ENCODE measurements at places on chromosomes 7 and 10.

- H3K27me3 ChIP-seq, result no peaks in the 10 kb centered on the region
- no peak overlapping the region for H3K27ac ChIP-seq
- DNase-seq, result no peak
- H3K4me1 ChIP-seq, result no peaks in the 10 kb centered on the region
- no peaks in the 10 kb centered on the region for H3K36me3 ChIP-seq
Measured at GRCh38 chr10:129307141-129307540, 159.9 kb upstream of the MGMT start.

GRCh38 chr7:108358553-108358952, 97.7 kb downstream of the NRCAM start:
- H3K4me1 ChIP-seq, result no peaks in the 10 kb centered on the region
- H3K27me3 ChIP-seq, result no peaks in the 10 kb centered on the region
- no peak for DNase-seq
- no peaks in the 10 kb centered on the region for H3K36me3 ChIP-seq
- no peak overlapping the region for H3K4me3 ChIP-seq
- no peak overlapping the region for H3K27ac ChIP-seq

- H3K27me3 ChIP-seq, result no peaks in the 10 kb centered on the region
- H3K4me1 ChIP-seq, result no peaks in the 10 kb centered on the region
- no peak for DNase-seq
- H3K27ac ChIP-seq, result no peak overlapping the region
- no peaks in the 10 kb centered on the region for H3K36me3 ChIP-seq
Measured at GRCh38 chr7:46352004-46352954, 431.2 kb upstream of the IGFBP3 start.

- peaks cover 15% of the 10 kb centered on the region for H3K4me1 ChIP-seq
- DNase-seq, result no peak
- H3K27ac ChIP-seq, result no peak overlapping the region
- H3K4me3 ChIP-seq, result no peak overlapping the region
- no peaks in the 10 kb centered on the region for H3K36me3 ChIP-seq
Measured at GRCh38 chr10:36171556-36171952, 529.5 kb upstream of the FZD8 start.

DNA sequence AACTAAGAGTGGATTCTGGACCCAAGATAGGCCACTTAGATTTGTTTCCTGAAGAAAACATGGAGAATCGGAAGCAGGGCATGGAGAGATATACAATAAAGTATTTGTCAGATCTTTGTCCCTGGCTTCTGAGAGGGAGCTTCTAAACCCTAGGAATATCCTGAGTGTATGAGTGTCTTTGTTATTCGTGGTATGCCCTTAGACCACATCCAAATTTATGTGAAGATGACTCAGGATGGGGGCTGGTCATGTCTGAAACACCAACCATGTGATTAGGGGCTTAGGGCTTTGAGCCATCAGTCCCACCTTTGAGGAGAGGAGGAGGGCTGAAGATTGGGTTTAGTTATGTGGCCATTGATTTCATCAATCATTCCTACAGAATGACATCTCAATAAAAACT, 69.7 kb upstream of the PLPP4 start:
- H3K4me3 ChIP-seq, result no peak overlapping the region
- H3K36me3 ChIP-seq, result no peaks in the 10 kb centered on the region
- H3K4me1 ChIP-seq, result no peaks in the 10 kb centered on the region
- no peak for DNase-seq
- no peaks in the 10 kb centered on the region for H3K27me3 ChIP-seq
- no peak overlapping the region for H3K27ac ChIP-seq

GRCh38 chr7:101630591-101630990, 1.5 kb upstream of the MYL10 start:
- no peaks in the 10 kb centered on the region for H3K36me3 ChIP-seq
- no peaks in the 10 kb centered on the region for H3K27me3 ChIP-seq
- no peak overlapping the region for H3K4me3 ChIP-seq
- DNase-seq, result no peak

- peak; percentile 77 for DNase-seq
- H3K27me3 ChIP-seq, result no peaks in the 10 kb centered on the region
- H3K27ac ChIP-seq, result no peak overlapping the region
- no peaks in the 10 kb centered on the region for H3K36me3 ChIP-seq
- H3K4me3 ChIP-seq, result no peak overlapping the region
Measured at GRCh38 chr10:43942096-43942850, 293.6 kb upstream of the ZNF32 start.

- H3K4me3 ChIP-seq, result no peak overlapping the region
- H3K36me3 ChIP-seq, result no peaks in the 10 kb centered on the region
- H3K27ac ChIP-seq, result no peak overlapping the region
Measured at GRCh38 chr7:11951909-11952308, 119.9 kb upstream of the THSD7A start.

GRCh38 chr10:88467835-88468485, 115.2 kb downstream of the RNLS start:
- H3K4me1 ChIP-seq, result peaks cover 14% of the 10 kb centered on the region
- H3K4me3 ChIP-seq, result no peak overlapping the region
- H3K27ac ChIP-seq, result no peak overlapping the region
- H3K36me3 ChIP-seq, result no peaks in the 10 kb centered on the region
- no peak for DNase-seq

- DNase-seq, result no peak
- no peak overlapping the region for H3K27ac ChIP-seq
- no peak overlapping the region for H3K4me3 ChIP-seq
- H3K36me3 ChIP-seq, result no peaks in the 10 kb centered on the region
- no peaks in the 10 kb centered on the region for H3K4me1 ChIP-seq
Measured at GRCh38 chr7:137753067-137753466, 93.7 kb downstream of the DGKI start.

DNA sequence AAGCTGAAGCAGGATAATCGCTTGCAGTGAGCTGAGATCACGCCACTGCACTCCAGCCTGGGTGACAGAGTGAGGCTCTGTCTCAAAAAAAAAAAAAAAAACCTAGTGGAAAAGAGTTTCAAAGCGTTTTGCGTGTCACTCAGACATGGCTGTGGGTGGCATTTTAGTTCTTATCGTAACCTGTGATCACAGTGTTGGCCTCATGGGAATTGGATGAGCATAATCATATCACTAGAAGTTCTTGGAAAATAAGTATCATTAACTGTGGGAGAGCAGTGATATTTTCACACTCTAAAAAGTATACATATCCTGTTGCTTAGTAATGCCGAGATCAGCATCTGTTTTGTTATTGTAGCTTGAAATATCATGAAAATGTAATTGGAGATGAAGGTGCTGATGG, 92.6 kb downstream of the CREM start:
- no peak overlapping the region for H3K27ac ChIP-seq
- no peak overlapping the region for H3K4me3 ChIP-seq
- peaks cover 9% of the 10 kb centered on the region for H3K4me1 ChIP-seq

DNA sequence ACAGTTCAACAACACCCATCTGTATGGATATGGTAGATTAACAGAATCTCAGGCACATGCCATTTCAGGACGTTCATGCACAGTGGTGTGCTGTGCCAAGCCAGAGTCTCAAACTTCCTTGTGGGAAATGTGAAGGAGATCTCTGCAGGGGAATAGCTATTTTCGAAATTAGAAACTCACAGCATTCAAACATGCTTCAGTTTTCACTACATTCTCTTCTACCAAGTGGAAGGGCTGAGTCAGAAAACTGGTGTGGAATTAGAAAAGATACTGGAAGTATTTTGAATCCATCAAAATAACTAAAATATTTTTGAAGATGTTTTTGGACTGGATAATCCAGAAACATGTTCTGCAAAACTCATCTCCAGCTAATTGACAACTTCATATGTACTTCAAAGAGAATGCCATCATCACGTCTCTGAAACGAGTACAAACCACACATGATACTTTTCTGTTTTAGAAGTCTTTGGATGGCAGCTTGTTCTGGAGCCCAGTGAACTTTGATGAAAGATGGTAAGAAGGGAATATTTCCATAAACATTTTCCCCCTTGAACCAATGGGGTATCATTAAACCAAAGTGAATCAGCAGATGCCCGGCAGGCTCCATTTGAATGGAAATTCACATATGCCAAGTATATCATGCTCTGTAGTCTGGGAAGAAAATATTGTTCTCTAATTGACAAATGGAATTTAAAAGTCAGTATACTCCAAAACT, 616.3 kb upstream of the IGFBP3 start:
- H3K27me3 ChIP-seq, result no peaks in the 10 kb centered on the region
- H3K27ac ChIP-seq, result no peak overlapping the region
- no peaks in the 10 kb centered on the region for H3K36me3 ChIP-seq
- H3K4me1 ChIP-seq, result no peaks in the 10 kb centered on the region
- DNase-seq, result no peak

DNA sequence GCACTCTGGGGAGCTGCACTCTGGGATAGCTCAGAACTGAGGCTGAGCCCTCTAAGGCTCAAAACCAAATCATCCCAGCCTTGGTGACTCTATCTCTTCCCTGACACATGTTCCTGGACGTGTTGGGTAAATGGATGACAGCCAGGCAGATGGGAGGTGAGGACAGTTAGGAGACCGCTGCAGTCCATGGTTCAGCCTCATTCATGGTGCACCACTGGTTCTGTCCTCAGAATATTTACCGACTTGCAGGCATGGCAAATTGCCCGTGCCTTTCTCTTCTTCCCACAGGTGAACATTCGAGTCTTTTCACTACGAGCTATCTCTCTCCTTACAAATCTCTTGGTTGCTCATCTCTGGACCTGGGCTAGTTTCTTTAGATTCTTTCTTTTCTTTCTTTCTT, 80.3 kb upstream of the EFCAB10 start:
- H3K27me3 ChIP-seq, result no peaks in the 10 kb centered on the region
- no peak overlapping the region for H3K4me3 ChIP-seq
- no peak for DNase-seq
- H3K36me3 ChIP-seq, result no peaks in the 10 kb centered on the region

DNA sequence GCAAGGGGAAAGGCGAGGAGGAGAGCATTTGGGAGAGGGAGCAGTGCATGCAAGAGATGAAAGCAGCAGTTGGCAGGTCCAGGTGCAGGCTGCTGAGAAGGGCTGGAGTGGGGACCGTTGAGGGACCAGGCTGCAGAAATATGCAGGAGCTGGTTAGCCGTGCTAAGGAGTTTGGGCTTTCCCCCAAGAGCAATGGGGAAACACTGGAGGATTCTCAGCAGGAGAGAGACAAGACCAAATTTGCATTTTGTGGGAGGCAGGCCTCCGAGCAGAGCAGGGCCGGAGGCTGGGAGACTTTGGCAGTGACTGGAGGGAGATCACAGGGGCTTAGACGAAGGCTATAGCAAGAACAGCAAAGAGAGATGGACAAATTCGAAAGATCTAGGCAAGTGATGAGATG, 11.8 kb downstream of the BTBD16 start:
- H3K27me3 ChIP-seq, result no peaks in the 10 kb centered on the region
- no peak overlapping the region for H3K4me3 ChIP-seq
- H3K27ac ChIP-seq, result no peak overlapping the region

DNA sequence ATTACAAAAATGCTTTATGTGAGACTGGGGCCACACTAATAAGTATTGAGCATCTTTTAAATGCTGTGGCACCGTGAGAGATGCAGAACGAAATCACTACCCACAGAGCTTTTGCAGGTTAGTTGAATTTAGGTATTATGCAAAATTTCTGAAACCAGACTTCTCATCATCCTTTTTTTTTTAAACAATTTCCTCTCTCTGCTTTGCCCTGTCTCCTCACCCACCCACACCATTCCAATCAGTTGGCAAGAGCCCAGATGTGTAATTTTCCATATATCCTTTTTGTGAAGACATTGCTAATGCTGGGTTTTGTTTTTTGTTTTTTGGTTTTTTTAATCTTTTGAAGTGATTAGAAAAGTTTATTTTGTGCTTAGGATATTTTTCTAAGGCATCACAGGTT, 1.1 kb downstream of the YAE1 start:
- peak overlapping the region; percentile 92 for H3K4me3 ChIP-seq
- H3K27me3 ChIP-seq, result no peaks in the 10 kb centered on the region
- H3K4me1 ChIP-seq, result peaks cover 15% of the 10 kb centered on the region

DNA sequence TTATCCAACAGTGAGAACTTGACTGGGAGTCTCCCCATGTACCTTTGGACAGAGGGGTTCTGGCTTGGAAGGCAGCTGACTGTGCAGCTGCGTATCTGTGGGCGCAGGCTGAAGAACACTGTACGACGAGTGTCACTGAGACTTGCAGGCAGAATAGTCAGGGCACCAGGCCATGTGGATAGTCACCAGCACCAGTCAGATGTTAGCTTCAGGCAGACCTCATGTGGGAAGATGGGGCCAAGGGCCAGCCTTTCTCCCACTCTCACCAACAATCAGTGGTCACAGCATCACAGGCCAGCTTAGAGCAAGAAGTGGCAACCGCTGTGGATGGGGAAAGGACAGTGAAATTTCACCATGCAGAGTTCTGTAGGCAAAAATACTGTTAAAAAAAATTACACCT, 43.4 kb upstream of the GJD4 start:
- no peak for DNase-seq
- H3K4me1 ChIP-seq, result no peaks in the 10 kb centered on the region
- no peak overlapping the region for H3K4me3 ChIP-seq
- H3K36me3 ChIP-seq, result no peaks in the 10 kb centered on the region

DNA sequence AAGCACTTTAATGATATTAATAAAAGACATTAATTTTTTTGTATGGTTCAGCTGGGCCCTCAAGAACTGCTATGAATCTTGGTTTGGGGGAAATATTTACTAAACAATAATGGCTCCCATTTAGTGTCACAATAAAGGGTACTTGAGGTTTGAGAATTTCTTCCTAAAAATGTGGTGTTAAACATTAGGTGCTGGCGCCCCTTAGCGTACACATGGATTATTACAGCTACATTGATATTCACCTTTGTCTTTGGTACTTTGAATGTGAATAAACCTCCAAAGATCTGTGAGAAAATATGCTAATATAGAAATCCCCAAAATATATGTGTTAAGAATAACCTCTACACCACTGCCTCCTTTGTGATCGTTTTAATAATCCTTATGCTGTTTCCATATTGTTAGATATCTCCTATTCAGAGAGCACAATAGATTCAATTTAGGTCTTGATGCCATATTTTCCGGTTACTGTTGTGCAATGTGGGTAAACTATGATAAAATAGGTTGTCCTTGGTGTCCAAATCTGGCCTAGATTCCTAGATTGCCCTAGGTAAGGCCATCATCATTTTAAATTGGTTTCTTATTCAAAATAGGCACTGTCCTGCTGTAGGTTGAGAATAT, 161.8 kb upstream of the CACNA2D1 start:
- DNase-seq, result no peak
- H3K4me3 ChIP-seq, result no peak overlapping the region
- H3K27ac ChIP-seq, result no peak overlapping the region
- no peaks in the 10 kb centered on the region for H3K36me3 ChIP-seq
- H3K4me1 ChIP-seq, result no peaks in the 10 kb centered on the region

- H3K27ac ChIP-seq, result no peak overlapping the region
- no peaks in the 10 kb centered on the region for H3K4me1 ChIP-seq
- no peaks in the 10 kb centered on the region for H3K36me3 ChIP-seq
- H3K27me3 ChIP-seq, result no peaks in the 10 kb centered on the region
Measured at GRCh38 chr10:118544401-118544948, 51.0 kb downstream of the PRLHR start.

Measured in vagina (tissue), 2 donors.